SHP77 treated with DMSO at 0.1 percent for 48 hours (cell line): ENCODE measurements at places on chromosomes 2 and 18.

GRCh38 chr2:196266351-196266750, 95.0 kb upstream of the STK17B start:
- no peak for DNase-seq

DNA sequence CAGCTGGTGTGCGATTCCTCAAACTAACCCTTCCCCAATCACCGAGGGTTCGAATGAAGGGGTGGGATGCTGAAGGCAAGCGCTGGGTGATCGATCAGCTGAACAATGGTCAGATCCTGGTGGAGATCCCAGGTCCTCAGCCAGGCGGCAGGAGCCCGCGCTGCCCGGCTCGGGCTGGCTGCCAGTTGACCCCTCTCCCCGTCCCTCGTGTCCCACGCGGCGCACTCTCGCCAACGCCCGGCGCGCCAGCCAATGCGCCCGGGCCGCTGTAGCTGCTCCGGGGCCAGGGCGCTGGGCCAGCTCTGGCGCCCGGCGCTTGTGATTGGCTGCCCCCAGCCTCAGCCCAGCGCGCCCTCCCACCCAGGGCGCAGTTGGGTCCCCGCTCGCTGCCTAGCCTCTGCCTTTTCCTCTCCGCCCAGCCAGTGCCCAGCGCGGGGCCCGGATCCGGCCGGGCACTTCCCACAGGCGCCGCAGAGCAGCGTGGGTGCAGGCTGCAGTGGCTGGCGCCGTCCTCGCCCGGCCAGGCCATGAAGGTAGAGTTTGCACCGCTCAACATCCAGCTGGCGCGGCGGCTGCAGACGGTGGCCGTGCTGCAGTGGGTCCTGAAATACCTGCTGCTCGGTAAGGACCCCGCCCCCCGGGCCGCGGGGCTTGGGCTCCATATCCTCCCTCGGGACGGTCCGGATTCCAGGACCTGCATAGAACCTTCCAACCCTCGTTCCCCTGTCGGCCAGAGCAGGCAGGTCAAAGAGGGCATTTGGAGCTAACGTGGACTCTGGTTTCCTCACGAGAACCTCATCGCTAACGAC, at the start of gene MOGAT1:
Gene MOGAT1 (plus strand): TSS at position 400 of the 809 bp plus-strand sequence. CDS start 128 bp downstream, at position 528.
- DNase-seq = no peak

- no peak for DNase-seq
These were observed 31.6 kb downstream of the KCMF1 start for GRCh38 chr2:85002534-85002933.

GRCh38 chr2:73926493-73927327, at the start of gene DGUOK:
TSS of gene DGUOK (plus strand) at chr2:73926880. CDS start at chr2:73926911, 31 bp downstream.
- DNase-seq = peak; percentile 89

DNA sequence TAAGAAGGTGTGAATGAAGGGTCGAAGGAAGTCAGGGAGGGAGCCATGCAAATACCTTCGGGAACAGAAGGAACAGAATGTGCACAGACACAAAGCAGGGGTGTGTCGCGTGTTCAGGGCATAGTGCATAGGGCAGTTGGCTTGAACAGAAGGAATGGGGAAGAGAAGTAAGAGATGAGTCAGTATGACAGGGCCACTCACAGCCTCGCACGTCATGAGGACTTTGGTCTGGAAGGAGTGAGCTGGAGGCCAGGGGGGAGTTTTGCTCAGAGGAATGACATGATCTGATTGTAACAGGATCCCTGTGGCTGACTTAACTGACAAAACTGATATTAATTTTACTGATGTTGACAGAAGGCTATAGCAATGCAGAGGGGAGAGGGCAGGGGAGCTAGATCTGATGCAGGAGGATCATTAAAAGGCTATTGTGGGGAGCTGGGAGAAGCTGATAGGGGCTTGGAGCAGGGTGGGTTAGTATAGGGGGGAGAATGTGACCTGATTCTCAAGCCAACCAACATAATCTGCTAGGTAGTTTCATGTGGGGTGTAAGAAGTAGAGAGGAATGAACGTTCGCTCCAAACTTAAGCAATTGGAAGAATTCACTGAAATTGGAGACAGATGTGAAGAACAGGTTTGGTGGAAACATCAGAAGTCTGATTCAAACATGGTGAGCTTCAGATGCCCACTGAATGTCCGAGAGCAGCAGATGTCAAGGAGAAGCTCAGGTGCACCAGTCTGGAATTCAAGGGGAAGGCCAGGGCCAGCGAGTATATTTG, 60.4 kb upstream of the COPS8 start:
- no peak for DNase-seq

GRCh38 chr2:1060987-1061386, 110.3 kb downstream of the SNTG2 start:
- no peak for DNase-seq

DNA sequence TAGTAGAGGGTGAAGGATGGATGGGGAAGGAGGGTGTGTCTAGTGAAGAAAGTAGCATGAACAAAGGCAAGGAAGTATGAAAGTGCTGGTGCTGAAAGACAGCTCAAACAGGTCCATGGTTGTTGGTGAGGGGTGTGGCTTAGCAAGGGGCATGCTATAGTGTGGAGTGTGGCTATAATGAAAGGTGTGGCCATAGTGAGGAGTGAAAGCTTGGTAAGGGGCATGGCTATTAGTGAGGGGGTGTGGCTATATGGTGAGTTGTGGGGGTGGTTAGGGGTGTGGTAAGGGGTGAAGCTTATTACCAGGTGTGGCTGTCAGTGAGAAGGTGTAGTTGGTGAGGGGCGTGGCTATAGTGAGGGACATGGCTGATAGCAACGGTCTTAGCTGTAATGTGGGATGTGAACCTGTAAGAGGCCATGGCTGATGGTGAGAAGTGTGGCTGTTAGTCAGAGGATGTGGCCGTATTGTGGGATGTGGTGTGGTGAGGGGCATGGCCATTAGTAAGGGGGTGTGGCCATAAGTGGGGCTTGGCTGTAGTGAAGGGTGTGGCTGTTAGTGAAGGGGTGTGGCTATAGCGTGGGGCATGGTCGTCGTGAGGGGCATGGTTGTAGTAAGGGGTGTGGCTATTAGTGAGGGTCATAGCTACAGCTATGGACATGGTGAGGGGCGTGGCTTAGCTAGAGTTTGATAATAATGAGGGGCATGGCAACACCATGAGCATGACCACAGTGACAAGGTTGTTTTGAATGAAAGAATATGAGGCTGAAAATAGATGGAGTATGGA, 549.6 kb downstream of the FBXO15 start:
- DNase-seq = no peak

DNA sequence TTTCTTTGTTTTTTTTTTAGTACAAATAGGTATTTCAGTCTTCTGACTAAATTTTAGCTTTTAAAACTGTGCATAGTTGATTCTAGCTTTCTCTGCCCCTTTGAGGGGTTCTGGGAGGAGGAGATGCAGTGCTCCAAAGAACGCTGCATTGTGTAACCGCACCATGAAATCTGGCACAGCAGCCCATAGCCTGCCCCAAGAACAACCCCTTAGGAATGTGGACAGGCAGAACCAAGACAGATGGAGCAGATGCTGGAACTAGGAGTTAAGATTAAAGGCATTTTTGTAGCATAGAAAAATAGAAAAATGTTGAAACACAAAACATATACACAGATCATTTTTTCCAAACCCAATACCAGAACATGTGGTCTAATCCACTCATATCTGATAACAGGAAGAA, 187.5 kb downstream of the SCG2 start:
- DNase-seq = no peak

DNA sequence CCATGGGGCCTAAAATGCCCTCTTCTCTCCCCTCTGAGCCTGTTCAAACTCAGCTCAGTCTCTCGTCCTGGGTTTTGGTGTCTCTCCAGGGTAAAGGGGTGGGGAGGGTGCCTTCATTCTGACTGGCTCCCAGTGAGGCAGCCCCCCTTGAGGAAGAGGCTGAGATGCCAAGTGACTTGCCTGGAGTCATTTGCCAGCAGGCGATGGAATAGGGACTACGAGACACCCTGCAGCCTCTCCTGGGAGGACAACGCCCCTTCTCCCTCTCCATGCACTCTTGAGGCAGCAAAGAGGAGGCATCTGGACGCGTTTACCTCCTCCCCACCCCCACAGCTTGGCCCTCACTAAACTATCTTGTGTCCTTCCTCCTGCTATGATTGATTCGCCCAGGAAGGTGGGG, 760 bp upstream of the STON1 start:
- no peak for DNase-seq

DNA sequence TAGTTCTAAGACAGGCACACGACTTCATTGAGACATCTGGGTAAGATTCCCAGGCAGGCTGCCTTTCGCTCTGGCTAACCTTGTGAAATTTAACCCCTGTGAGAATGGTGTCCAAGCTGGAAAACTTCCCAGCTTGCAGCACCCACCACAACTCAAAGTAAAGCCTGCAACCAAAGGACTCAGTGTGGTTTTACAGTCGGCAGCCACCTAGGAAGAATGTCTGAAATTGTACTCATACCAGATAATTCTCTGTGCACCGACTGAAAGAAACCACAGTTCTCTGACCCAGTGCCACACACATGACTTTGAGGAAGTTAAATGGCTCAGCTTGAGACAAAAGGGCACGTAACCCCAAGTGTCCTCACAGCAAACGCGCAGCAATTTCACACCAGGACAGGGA, 125.7 kb downstream of the RBMS1 start:
- DNase-seq = no peak

DNA sequence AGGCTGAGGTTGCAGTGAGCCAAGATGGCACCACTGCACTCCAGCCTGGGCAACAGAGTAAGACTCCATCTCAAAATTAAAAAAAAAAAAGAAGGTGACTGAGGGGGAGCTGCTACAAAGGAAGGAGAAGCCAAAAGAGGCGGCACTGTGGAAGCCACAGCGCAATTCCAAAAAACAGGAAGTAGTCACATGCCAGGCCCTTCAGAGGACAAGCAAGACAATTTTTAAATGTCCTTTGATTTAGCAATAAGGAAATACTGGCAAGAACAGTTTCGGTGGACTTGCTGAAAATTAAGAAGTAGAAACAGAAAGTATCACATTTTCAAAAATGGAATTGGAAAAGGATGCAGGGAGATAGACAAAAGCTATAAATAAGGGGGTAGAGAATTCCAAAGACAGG, 122.8 kb downstream of the OSBPL1A start:
- DNase-seq = no peak

GRCh38 chr2:216845426-216845825, 14.4 kb downstream of the TNP1 start:
- no peak for DNase-seq

DNA sequence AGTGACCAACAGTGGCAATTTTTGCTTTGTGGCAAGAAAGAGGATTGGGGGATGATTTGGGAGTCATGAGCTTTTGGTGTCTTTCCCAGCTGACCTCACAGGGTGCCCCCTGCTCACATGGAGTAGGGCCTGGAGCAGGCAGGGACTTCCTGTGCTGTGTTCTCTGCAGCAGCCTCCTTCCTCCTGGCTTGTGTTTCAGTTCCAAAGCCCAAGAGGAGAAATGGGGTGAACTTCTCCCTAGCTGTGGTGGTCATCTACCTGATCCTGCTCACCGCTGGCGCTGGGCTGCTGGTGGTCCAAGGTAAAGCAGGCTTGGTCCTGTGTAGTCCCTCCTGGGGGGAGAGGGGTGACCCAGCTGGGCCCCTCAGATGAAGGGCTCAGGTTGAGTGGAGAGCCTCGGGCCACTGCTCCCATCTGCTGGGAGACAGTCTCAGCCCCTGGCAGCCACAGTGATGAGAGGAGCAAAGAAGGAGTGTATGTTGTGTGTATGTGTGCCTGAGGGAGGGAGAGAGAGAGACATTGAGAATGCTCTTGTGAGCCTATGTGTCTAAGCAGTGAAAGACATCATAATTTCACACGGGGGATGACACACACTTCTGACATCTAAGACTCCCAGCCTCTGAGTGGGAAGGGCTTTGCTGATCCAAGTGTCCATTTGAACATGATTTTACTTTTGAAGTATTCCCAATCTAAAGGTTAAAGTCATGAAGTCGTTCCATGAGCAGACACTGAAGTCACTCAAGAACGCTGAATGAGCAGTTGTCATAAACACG, 27.2 kb downstream of the MARCO start:
- no peak for DNase-seq

DNA sequence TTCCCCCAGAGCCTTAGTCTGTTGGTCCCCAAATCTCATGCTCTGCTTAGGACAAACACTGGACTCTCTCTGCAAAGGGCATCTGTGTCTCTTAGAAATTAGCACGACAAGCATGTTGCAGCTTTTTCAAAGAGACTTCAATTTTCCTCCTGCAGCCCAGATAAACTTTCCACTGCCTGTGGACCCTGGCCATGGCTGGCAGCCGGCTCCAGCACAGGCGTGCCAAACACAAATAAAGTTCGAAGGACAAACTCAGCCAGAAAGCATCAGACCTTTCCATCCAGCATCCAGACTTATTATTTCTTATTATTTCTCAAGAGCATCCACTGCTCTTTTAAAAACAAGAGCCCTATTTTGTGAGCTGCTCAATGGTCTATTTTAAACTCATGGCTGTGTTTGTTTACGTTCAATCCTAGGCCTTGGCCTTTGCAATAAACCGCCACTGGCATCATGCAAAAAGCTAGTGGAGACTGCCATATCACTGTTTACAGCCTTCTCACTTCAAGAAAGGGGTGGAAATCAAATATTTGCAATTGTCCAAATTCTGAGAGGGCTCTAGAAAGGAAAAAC, 300.8 kb downstream of the BCL11A start:
- no peak for DNase-seq

DNA sequence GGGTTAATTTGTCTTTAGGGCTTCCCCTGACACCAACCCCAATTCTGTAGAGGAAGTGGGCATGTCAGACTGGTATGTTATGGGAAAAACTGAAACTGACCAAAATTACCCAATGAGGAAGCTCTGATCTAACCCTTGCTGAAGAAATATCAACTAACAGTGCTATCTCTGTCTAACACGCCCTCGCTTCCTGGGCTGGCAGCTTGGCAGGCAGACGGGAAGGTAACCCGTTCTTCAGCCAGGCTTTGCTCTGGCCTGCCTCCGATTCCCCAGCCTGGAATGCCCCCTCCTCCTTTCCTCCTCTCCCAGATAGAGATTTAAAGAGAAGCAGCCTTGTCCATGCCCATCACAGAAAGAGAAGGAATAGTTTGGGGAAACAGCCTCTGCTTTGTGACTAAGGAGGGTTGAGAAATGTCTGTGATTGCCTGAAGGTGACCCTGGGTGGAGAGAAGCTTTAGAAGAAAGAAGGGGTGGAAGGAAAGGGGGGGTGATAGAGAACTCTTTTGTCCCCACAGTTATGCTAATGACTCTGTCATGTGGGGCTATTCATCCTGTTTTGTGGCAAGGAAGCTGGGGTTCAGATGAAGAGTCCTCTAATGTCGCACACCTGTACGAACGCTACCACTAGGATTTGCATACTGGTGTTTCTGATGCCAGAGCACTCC, 15.4 kb downstream of the HK2 start:
- DNase-seq = no peak

DNA sequence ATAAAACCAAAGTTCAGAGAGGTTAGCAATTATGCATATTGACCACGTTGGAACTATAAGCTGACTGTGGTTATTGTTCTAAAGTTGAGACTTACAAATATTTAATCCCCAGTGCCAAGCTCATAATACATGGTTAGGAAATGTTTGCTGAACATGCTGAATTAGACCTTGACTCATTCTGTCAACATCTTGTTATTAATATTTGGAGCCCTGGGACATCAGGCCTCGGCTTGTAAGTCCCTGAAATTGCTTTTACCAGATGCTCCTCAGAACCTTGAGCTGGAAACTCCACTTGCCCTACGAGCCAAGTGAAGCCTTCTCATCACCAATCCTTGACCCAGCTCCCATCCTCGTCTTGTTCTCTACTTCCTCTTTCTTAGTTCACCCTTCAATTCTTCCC, 21.2 kb downstream of the DYNAP start:
- no peak for DNase-seq
